ENCODE measurements at places on chromosomes 1 and 21.

- no peak for DNase-seq
Observed at GRCh38 chr1:16128338-16128741, 27.5 kb downstream of the EPHA2 start.

DNA sequence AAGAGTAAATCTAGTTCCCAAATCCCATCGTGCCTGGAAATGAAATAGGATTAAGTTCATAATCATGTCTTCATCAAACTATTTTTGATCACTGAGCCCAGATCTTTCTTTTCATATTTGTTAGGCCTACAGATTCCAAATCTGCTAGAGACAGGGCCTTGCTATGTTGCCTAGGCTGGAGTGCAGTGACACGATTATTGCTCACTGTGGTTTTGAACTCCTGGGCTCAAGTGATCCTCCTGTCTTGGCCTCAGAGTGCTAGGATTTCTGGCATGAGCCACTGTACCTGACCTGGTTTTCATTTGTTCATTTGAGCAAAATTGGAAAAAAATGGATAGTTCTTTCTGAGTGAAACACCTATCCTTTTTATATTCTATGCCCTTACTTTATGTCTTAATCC is 28.0 kb upstream of the DIPK1A start:
- DNase-seq: no peak

GRCh38 chr1:225823811-225824261 is 13.9 kb downstream of the EPHX1 start:
- no peak for DNase-seq

- no peak for DNase-seq
Observed at GRCh38 chr1:232622981-232623380, 7.0 kb downstream of the SIPA1L2 start.

- no peak for DNase-seq
Observed at GRCh38 chr1:168469690-168470089, 74.1 kb downstream of the XCL2 start.

DNA sequence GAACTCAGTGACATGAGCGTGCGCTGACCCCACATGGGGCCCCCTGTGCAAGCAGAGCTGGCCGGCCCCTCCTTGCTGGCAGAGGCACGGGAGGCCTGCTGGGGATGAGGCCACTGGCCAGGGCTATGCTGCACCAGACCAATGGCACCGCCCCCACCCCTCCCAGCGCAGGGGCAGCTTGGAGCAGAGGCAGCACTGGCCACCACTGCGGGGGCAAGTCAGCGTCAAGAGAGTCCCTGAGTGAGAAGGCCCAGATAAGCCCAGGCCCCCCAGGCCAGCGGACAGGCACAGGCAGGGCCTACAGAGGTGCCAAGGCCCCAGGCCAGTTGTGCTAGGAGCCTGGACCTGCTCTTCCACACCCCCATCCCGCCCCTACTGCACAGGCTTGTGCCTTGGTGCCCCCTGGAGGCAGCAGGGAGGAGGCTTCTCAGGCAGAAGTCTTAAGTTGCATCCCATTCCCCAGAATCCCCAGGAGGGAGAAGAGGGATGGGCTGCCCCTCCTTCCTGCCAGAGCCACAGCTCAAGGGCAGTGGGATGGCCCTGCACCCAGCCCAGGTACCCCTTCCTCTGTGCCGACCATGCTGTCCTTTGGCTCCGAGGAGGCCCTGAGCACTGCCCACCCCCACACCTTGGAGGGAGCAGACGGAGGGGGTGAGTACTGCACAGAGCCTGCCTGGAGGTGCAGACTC is 35.8 kb downstream of the EPHX1 start:
- DNase-seq: no peak

DNA sequence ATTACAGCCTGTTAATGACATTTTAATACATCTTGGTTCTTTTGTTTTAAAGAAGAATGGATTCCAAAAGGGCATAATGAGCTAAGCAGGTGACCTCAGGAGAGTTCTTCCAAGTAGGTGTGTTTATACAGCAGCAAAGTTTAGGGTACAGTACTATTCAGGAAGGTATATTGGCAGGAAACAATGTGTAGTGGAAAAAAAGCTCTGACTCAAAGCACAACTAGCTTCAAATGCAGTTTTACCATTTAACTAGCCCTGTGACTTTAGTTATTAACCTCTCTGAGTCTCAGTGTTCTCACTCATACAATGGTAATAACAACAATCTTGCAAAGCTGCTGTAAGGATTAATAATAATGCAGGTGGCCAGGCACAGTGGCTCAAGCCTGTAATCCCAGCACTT is 29.9 kb downstream of the FAF1 start:
- no peak for DNase-seq

DNA sequence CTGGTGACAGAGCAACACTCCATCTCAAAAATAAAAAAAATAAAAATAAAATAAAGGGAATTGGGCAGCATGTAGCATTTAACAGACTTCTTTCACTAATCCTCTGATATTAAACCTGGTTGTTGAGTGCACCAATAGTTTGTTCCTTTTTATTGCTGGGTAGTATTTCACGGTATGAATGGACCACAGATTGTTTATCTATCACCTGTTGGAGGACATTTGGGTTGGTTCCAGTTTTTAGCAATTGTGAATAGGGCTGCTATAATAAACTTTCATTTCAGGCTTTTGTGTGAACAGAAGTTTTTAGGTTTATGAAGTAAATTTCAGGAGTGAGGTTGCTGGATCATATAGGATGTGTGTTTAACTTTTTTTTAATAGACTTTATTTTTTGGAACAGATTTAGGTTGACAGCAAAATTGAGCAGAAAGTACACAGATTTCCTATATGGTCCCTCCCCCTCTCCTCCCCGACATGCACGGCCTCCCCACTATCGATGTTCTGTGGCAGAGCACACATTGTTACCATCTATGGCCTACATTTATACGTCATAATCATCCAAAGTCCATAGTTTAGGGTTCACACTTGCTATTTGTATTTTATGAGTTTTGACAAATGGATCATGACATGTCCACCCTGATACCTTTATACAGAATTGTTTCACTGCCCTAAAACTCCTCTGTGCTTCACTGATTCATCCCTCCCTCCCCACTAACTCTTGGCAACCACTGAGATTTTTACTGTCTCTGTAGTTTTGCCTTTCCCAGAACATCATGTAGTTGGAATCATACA is 66.1 kb upstream of the TMPRSS2 start:
- no peak for DNase-seq

DNA sequence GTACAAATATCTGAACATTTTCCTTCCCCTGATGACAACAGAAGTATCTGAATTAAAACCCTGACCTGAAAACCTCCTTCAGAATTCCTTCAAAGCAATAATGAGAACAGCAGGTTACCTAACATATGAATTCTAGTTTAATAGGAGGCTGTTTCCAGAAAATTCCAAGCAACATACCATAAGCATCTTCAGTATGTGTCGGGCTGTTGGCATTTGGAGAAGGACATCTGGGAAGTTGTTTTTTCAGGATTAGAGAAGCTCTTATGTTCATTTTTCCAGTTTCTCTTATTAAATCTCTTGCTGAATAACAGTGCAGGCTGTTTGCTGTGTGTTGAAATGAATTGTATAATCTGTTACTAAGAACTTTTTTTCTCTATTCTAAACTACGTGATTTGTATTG is 101.5 kb downstream of the PLA2G4A start:
- DNase-seq: no peak

DNA sequence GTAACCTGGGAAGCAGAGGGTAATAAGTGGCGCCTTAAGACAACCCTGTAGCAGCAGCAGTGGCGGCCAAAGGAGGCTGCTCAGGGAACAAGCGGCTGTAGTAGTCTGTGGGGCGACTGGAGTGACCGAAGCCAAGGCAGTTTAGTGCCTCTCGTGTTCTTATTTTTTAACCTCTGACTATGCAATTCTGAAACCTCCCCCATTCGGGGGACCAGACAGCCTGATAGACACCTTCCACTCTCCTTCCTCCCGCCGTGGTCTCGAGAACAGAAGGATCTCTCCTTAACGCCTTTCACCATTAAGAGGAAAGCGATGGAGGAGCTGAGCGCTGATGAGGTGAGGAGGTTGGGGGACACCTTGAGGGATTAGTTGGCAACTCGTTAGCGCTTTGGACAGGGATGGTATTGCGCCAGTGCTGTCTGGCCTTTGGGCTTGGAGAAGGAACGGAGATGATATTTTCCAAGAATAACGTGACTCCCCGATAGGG is 644 bp downstream of the UBE4B start:
- no peak for DNase-seq

GRCh38 chr1:245579881-245580280 is 425.1 kb downstream of the KIF26B start:
- DNase-seq: no peak

- no peak for DNase-seq
Observed at GRCh38 chr21:17931080-17931479, 111.9 kb upstream of the C21orf91 start.

DNA sequence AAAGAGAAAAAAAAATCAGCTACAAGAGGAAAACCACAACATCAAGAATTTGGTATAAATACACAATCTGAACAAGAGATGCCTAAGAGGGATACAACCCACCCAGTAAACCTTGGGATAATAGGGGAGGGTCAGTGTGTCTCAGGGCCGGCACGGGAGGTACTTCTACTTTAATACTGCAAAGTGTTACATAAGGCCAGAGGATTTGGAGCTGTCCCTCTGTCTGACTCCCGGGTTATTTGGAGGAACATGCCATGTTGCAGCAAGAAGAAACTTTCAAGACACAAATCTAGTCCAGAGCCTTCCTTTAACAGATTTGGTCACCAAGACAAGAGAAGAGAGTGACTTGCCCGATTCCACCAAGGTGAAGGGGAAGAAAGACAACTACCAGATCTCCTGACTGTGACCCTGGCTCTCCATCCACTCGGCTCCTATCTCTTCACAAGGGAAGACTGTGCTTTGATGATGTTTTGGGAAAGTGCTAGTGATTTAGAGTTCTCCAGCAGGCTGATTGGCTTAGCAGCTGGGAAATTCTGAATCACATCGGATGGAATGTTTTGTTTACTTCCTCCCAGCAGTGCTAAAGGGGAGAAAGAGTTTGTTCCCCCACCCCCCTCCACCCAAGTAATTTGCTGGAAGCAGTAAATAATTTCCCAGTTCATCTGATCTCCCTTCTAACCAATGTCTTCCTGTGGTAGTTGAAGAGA is 29.3 kb downstream of the SGIP1 start:
- DNase-seq: no peak

DNA sequence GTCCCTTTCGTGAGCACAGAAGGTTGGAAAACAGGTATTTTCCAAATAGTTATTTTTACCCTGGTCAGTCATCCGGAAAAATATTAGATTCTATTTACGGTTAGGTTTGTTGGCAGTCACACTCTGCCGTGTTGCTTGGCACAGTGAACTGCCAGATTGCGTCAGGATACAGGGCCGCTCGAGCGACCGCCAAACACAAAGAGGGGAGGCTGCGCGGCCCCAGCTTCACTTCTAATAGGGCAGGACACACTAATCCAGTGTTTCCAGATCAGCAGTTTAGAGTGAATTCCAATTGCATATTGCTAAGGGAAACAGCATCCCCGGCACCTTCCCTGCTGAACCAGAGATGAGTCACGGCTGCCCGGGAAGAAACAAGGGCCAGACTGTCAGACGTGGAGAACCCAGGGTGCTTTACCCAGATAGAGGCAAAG is 22.9 kb downstream of the UMODL1 start:
- peak; percentile 51 for DNase-seq

- no peak for DNase-seq
Observed at GRCh38 chr21:29546071-29546470, 247.3 kb downstream of the BACH1 start.

- DNase-seq: peak; percentile 53
Observed at GRCh38 chr21:41501919-41502318, 6.0 kb downstream of the TMPRSS2 start.

GRCh38 chr21:41821756-41822431 is 55.0 kb upstream of the RIPK4 start:
- DNase-seq: no peak

DNA sequence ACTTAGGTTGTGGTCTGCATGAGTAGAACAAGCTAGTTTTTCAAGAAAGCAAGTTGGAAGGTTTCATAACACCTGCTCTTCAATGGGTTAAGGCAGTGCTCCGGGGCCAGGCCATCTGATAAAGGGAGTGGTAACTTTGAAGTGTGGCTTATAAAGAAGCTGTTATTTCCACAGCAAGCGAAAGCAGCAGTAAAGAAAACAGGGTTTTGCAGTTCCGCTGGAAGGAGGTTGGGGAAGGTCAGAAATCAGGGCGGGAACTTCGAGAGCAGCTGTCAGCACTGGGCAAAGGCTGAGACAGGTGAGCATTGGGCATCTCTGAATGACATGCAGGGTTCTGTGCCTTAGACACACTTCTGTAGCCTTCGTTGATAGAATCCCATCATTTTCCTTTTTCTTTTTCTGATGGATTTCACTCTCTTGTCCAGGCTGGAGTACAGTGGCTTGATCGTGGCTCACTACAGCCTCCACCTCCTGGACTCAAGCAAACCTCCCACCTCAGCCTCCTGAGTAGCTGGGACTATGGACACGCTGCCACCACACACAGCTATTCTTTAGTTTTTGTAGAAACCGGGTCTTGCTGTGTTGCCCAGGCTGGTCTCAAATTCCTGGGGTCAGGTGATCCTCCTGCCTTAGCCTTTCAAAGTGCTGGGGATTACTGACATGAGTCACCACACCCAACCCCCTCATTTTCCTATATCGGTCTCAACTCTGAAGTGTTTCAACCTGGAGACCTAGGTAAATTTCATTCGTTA is 20.5 kb downstream of the TMEM51 start:
- DNase-seq: no peak

DNA sequence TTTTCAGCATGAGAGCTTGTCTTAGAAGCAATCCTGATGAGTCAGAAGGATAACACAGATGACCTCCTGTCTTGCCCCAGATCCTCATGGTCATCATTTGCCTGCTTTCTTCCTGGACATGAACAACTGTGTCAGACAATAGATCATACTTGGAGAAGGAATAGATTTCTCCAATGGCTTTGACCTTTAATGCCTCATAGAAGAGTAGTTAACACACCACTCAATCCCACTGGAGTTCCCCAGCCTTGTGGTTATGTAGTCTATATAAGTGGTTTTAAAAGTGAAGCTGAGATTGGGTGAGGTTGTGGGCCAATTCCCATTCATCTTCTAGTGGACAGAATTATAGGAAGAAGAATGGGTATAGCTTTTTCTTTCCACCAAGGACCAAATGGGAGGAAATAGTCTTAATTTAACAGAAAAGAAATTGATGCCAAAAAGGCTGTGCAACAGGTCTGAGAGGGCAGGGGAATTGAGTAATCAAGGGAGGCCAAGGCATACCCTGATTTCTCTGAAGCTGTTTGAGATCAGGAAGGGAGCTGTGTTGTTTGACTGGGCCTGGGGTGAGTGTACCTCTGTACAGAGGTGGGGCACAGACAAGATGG is 14.4 kb downstream of the PRCC start:
- no peak for DNase-seq

All from NCI-H2029 treated with DMSO at 0.1 percent for 48 hours (cell line).